ENCODE measurements at places on chromosomes 5 and 9.

DNA sequence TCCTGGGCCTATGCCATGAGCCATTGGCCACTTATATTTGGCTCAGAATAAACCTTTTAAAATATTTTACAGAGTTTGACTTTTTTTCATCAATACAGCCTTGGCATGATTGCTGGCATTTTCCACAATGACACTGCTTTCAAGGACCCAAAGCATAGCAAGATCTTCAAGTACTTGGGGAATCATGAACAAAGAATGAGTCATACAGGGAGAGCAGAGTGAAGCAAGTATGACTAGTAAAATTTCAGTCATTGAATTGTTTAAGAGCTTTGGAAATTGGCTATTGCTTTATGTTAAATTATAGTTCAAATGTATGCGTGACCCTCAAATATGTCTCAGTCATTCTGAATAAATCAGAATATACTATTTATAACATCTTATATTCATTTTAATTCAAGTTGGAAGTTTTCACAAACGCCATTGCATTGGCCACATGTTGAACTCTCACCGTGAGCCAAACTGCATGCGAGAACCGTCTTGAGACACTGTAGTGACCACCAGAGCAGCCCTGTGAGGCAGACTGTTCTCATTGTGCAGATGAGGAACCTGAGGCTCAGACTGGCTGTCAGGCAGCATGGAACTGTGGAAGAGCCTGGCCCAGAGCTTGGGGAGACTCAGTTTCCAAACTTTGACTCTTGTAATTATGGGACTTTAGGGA lies 52.9 kb downstream of the GDNF start:
- no peak for DNase-seq

GRCh38 chr9:15211160-15211814 lies 95.7 kb downstream of the TTC39B start:
- peak; percentile 35 for DNase-seq

- no peak for DNase-seq
Measured at GRCh38 chr9:130522233-130522808, 57.1 kb upstream of the FUBP3 start.

GRCh38 chr5:7218141-7218540 lies 177.8 kb upstream of the ADCY2 start:
- DNase-seq: no peak

GRCh38 chr5:88722546-88723073 lies 160.4 kb downstream of the MEF2C start:
- no peak for DNase-seq

Measured in Panc1 (cell line).